ENCODE measurements at places on chromosomes 6 and 20.

GRCh38 chr20:25042531-25043498, 15.1 kb downstream of the ACSS1 start:
- peak; percentile 70 for DNase-seq

GRCh38 chr6:166365221-166365620, 17.5 kb downstream of the MPC1 start:
- DNase-seq = no peak

DNA sequence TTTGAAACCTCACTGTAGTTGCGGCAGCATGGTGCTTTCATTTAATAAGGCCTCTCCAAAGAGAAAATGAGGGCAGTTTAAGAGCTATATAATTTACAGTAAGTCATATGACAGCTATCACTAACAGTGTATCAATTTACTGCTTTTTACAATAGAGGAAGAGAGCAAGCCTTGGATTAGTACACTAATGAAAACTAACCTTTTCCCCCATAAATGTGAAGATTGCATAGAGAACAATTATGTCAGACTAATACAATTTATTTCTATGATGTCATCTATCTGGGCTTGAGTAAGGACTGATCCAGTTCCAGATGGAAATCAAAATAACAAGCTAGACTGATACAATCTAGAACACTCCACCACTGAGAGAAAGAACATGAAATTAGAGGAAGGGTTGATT, 78.1 kb upstream of the FAM83B start:
- DNase-seq = no peak

- DNase-seq = no peak
Observed at GRCh38 chr6:90044833-90045381, 150.6 kb downstream of the GJA10 start.
